ENCODE measurements at places on chromosomes 11 and 22. TPM values are rescaled to one million over a fixed set of nuclear protein-coding genes. Genes with fewer than 3 reads are reported as not detected.
A peak's percentile ranks its signal among the peaks of the same experiment; 100 is the strongest.

YPEL1 gene
- total RNA-seq = 2.9 TPM

CD248 gene
- 47.9 TPM for total RNA-seq

HBG2 gene
- not detected for total RNA-seq

- no peak for DNase-seq
These were observed 772 bp downstream of the SBF1 start for GRCh38 chr22:50473855-50474671.

GRCh38 chr11:17012712-17013547 is 1.3 kb downstream of the PLEKHA7 start:
- peak; percentile 57 for DNase-seq

- no peak for DNase-seq
These were observed 15.8 kb upstream of the OSBPL5 start for GRCh38 chr11:3180869-3181268.

DNA sequence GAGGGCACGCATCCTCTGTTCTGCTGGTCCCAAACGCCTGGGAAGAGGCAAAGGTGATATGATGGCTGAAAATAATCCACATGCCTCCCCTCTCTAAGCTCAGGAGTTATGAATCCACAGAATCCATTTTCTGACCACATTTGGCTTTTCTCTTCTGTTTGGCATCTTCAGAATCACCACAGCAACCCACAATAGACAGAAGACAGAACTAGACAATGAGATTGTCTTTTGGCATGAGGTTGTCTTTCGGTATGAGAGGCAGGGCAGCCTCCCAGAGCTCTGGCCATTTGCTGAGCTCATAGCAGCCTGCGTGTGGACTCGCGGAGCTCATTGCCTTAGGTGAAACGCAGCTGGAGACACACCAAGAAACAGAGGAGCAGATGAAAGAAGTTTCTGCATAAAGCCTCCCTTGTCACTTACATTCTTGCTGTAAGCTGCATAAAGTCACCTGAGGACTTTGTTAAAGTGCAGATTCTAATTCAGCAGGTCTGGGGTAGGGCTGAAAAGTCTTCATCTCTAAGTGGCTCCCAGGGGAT is 868.0 kb downstream of the NTM start:
- no peak for DNase-seq

DNA sequence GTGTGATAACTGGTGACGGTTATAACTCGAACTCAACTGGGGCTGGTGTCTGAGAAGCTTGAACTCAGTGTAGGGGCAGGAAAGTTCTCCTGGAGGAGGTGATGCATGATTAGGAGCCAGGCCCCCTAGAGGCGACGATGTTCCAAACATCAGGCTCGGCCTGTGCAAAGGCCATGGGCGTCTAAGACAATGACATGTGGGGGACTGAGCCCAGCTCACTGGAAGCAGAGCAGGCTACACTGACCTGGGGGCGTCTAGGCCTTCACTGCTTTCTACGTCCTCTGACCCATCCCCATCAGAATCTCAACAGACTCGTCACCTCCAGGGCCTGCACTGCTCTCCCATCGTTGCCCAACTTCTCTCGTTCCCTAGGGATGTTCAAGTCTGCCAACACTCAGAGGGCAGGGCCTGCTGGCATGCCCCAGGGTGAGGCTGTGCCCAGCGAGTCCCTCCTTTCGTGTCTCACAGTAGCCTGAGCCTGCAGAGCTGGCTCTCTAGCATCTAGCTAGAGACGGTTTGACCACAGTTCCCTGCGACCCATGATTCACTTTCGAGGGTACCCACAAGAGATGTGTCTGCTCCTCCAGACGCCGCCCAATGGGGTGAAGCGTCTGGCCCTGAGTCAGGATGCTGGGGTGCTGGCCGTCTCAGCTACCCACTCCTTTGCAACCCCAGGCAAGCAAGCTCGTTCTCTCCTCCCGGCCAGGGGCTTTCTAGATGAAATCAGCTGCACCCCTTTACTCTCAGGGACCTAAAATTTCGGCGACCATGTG is 1.1 kb upstream of the ATG16L2 start:
- DNase-seq = peak; percentile 57

- DNase-seq = no peak
These were observed 345.4 kb upstream of the KIRREL3 start for GRCh38 chr11:127345819-127346459.
